ENCODE measurements at places on chromosomes 1 and 21.

- no peak for DNase-seq
Measured at GRCh38 chr1:29860056-29860455, 623.7 kb downstream of the PTPRU start.

DNA sequence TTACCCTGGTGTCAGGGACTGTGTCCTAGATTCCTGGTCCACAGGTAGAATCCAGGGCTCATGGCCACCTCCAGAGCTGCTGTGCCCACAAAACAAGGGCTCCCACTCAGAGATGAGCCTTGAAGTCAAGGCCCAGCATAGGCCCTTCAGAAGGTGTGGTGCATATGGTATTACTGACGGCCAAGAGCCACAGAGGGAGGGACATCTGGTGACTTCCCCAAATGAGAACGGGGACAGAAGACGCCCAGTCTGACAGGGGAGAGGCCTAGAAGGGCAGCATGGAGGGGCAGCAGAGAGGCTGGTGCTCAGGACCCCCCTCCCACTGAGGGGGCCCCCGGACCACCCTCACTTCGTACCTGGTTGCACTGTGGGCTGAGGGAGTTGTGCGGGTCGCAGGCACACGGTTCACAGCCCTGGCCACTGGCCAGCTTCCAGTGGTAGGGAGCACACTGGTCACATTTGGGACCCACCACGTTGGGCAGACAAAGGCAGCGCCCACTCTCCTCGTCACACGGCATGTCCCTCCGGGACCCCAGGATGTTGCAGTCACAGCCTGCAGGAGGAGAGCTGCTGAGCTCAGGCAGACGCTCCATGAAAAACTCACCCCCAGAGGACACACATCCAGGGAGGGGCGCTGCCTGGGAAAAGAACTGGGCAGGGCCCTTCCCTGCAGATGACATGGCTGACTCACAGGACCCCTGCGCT, 25.0 kb downstream of the LAMB3 start:
- DNase-seq = no peak

GRCh38 chr1:170150016-170150415, 4.3 kb downstream of the NTMT2 start:
- DNase-seq = no peak

DNA sequence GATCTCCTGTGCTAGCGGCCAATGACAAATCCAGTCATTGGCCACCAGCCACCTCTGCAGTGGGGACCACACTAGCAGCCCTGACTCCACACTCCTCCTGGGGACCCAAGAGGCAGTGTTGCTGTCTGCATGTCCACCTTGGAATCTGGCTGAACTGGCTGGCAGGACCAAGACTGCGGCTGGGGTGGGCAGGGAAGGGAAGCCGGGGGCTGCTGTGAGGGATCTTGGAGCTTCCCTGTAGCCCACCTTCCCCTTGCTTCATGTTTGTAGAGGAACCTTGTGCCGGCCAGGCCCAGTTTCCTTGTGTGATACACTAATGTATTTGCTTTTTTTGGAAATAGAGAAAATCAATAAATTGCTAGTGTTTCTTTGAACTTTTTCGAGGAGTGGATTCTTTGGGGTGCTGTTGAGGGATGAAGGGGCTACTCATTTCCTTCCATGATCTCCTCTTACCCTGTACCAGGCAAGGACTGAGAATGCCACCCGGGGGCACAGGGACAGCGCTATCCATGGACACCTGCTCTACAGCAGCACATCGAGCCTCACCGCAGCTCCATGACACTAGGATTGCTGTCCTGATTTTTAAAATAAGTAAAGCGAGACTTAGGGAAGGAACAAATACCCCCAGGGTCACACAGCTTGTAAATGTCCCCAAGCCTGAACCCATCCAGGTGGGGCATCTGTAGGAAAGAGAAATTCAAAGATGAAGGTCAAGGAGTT, 44.7 kb downstream of the TNNT2 start:
- no peak for DNase-seq

- DNase-seq = no peak
Measured at GRCh38 chr21:33312121-33312520, 12.6 kb upstream of the IFNAR1 start.

- DNase-seq = peak; percentile 23
Measured at GRCh38 chr1:210332719-210333398, 4.2 kb downstream of the HHAT start.

- no peak for DNase-seq
Measured at GRCh38 chr1:207744000-207744534, 7.8 kb upstream of the CD46 start.

All from GM12892 (cell line).